ENCODE measurements at places on chromosomes 4 and X.

DNA sequence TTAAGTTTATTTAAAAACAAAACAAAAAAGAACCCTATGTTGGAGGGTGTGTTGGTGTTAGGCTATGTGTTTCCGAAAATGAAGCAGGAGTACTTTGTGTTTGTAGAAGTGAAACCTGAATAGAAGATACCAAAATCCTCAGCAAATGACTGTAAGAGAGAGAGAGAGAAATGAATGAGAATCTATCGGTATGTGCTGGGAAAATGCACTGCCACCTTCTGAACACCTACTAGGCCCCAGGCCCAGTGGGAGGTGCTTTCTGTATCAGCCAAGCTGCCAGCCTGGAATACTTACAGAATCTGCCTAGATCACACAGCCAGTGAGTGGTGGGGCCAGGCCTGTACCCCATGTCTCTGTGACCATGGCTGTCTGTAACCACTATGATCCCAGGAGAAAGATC is 14.9 kb upstream of the PIM2 start:
- DNase-seq = no peak
- no peaks in the 10 kb centered on the region for H3K27me3 ChIP-seq
- no peaks in the 10 kb centered on the region for H3K4me1 ChIP-seq

DNA sequence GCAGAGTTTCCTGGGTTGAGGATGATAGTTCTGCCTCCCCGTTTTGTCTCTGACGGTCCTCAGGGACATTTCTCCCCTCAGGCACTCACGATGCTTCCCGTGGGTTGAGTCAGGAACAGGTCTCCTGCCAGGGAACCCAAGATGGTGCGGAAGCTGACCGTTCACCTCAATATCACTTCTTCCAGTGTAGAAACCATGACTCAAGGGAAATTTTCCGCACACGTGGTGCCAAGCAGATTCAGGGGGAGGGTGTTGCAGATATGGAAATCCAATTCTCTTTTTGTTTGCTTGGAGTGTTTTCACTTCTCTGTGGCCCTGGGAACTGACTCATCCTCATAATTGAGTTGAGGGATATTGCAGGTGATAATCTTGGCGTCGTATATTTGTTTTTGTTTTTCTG is 46.7 kb downstream of the CXorf49B start:
- H3K4me1 ChIP-seq = no peaks in the 10 kb centered on the region
- no peak overlapping the region for H3K27ac ChIP-seq
- no peaks in the 10 kb centered on the region for H3K36me3 ChIP-seq
- no peaks in the 10 kb centered on the region for H3K27me3 ChIP-seq

DNA sequence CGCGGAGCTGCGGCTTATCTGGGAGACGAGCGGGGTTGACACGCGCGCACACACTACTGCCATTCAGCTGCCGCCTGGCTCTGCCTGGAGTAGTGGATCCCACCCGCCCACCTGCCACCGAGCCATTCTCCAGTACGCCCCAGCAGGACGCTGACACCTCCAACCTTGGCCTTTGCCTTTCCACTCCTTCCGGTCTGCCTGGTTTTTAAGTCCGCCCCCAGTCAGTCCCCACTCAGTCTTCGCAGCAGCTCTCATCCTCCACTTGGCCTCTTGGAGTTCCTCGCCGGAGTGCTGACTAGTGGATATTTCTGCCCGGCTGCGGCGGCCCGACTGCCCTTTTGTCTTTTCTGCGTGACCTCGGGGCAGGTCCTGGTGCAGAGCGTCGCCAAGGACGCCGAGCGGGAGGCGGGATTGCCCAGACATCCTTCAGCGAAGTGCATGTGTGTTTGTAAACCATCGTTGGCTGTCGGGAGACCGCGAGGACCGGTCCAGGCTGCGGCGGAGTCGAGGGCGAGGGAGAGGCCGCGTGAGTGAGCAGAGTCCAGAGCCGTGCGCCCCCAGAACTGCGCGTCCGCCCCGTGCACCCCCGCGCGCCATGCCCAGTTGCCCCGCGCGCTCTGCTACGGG is 1.1 kb downstream of the SLIT2 start:
- H3K36me3 ChIP-seq = no peaks in the 10 kb centered on the region
- DNase-seq = peak; percentile 67
- peaks cover 41% of the 10 kb centered on the region for H3K4me1 ChIP-seq

DNA sequence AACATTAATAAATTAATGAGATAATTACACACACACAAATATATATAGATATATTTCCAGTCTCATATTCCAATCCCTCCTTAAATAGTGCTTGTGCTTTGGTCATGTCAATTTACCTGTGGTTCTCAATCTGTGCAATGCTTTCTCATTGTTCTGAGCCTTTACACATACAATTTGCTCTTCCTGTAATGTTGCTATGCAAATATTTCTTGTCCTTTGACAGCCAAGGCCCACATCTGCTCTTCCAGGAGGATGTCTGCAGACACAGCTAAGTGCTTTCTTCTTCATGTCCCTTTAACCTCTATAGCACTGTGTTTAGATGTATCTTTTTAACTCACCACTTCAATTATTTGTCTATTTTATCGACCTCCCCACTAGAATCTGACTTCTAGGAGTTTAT is 67.3 kb upstream of the RAPGEF2 start:
- H3K27ac ChIP-seq = no peak overlapping the region
- no peaks in the 10 kb centered on the region for H3K27me3 ChIP-seq
- no peak overlapping the region for H3K4me3 ChIP-seq
- no peaks in the 10 kb centered on the region for H3K36me3 ChIP-seq
- no peaks in the 10 kb centered on the region for H3K4me1 ChIP-seq

GRCh38 chrX:42109428-42109827 is 186.1 kb upstream of the CASK start:
- H3K36me3 ChIP-seq = no peaks in the 10 kb centered on the region
- no peaks in the 10 kb centered on the region for H3K27me3 ChIP-seq
- H3K4me1 ChIP-seq = no peaks in the 10 kb centered on the region
- H3K4me3 ChIP-seq = no peak overlapping the region
- no peak for DNase-seq

DNA sequence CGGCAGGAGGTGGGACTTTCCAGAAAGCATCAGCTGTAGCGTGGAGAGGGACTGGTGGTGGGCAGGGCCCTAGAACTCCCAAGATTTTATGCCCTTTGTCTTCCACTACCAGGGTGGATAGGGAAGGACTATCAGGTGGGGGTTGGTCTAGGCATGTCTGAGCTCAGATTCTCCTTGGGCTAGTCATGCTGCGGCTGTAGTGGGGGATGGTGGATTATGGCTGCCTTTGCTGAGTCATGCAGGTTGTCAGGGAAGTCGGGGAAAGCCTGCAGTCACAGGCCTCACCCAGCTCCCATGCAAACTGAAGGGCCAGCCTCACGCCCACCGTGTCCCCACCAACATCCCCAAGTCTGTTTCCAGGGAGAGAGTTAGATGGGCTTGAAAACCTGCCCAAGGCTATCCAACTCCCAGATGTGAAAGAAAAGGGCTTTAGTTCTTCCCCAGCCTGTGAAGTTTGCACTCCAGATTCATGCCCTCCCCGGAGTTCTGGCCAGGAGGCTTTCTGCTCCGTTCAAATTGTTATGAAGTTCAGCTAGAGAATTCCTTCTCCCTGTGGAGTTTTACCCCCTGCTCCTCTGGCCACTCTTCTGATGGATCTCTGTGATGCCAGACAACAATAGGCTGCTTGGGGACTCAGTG is 13.4 kb upstream of the MEPE start:
- H3K4me3 ChIP-seq = no peak overlapping the region
- H3K27ac ChIP-seq = no peak overlapping the region
- H3K27me3 ChIP-seq = no peaks in the 10 kb centered on the region
- no peaks in the 10 kb centered on the region for H3K4me1 ChIP-seq
- no peak for DNase-seq

DNA sequence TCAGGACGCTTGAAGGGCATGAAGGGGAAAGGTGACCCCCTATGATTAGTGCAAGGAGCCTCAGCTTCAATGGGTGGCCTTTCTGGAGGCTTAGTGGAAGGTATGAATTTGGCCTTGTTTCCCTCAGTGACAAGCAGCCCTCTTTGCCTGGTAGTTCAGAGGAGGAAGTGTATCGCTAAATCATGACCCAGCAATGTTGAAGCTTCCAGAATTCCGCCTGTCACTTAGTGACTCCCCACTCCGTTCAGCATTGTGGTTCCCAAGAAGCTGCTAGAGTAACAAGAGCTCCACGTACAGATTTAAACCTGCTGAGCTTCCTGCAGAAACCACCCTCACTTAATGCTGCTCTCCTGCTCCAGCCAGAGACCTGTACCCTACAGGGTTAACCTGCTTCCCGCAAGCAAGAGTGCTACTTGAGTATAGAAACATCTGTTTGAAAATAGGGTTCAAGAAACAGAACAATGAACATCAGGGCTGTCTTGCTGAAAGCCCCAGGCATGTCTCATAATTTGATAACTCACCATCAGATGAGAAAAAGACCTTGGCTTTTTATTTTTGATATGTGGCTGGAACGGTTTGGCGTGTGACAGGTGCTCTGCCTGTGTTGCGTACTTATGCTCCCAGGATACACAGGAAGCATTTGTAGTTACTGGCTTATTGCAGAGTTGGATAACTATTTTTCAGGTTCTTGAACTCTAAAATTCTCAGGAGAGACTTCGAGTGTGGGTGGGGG is 105.2 kb downstream of the UCHL1 start:
- peak overlapping the region; percentile 69 for H3K27ac ChIP-seq
- H3K27me3 ChIP-seq = no peaks in the 10 kb centered on the region
- DNase-seq = no peak
- peaks cover 56% of the 10 kb centered on the region for H3K4me1 ChIP-seq
- peak overlapping the region; percentile 93 for H3K4me3 ChIP-seq

DNA sequence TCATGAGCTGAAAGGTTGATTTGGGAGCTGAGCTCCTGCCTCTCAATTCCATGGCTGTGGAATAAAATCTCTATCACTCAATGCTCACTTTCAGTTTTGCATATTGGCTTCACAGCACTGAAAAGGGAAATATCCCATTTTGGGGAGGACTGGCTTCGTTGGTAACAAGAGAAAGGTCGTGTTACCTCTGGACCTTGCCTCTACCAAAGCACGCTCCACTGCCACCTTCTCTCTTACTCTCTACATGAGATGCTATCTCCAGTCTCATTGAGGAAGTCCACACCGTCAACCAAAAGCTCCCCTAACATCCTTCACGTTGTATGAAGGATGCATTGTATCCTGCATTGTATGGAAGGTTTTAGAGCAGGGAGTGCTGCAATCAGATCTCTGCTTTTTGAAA is 195.0 kb upstream of the LDB2 start:
- H3K27ac ChIP-seq = no peak overlapping the region
- no peak overlapping the region for H3K4me3 ChIP-seq
- H3K27me3 ChIP-seq = no peaks in the 10 kb centered on the region

DNA sequence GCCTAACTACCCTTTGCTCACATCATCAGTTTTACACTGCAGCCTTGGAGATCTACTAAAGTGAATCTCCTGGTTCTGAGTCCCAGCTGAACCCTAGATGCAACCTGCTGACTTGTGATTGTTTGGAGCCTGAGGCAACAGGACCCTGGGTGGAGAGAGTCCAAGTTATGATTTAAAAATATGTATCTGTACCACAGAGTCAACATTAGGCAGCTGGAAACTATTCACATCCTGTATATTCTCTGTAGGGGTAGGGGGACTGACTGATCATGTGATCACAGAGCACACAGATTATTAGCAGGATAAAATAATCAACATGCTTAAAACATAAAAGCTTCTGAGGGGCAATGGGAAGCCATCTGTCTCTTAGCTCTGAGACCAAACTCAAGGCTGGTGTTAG is 52.1 kb downstream of the CT47B1 start:
- no peaks in the 10 kb centered on the region for H3K36me3 ChIP-seq
- H3K4me3 ChIP-seq = no peak overlapping the region
- H3K27ac ChIP-seq = no peak overlapping the region
- no peaks in the 10 kb centered on the region for H3K27me3 ChIP-seq
- no peaks in the 10 kb centered on the region for H3K4me1 ChIP-seq

DNA sequence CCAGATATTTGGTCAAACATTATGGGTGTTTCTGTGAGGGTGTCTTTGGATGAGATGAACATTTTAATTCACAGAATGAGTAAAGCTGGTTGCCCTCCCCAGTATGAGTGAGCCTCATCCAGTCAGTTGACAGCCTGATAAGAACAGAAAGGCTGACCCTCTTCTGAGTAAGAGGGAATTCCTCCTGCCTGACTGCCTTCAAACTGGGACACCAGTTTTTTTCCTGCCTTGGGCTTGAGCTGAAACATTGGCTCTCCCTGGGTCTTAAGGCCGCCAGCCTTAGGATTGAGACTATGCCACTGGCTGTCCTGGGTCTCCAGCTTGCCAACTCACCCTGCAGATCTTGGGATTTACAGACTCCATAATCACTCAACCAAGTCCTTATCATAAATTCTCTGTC is 14.5 kb upstream of the MAML3 start:
- H3K4me3 ChIP-seq = no peak overlapping the region
- no peaks in the 10 kb centered on the region for H3K27me3 ChIP-seq

DNA sequence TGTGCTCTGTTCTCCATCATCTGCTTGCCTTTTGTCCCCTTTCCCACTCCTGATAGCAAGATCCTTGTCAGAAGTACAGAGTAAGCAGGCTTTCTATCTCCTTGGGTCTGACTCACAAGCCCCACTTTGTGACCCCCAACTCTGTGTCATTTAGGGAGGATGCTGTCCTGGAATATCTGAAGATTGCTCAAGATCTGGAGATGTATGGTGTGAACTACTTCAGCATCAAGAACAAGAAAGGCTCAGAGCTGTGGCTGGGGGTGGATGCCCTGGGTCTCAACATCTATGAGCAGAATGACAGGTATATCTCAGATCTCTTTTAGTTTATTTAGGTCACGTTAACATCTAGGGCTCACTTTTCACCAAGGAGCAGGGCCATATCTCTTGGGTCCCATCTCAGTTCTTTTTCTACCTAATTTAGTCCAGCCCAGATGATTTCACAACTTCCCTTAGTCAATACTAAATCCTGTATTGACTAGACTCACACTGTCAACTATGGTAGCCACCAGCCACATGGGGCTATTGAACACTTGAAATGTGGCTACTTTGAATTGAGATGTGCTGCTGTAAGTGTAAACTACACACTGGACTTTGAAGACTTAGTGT is 64.3 kb downstream of the MSN start:
- no peak for DNase-seq
- H3K27ac ChIP-seq = no peak overlapping the region
- H3K27me3 ChIP-seq = no peaks in the 10 kb centered on the region
- no peak overlapping the region for H3K4me3 ChIP-seq

GRCh38 chr4:125316791-125317524 is 2.2 kb downstream of the FAT4 start:
- peak; percentile 67 for DNase-seq
- peaks cover 37% of the 10 kb centered on the region for H3K4me1 ChIP-seq
- peak overlapping the region; percentile 73 for H3K4me3 ChIP-seq

DNA sequence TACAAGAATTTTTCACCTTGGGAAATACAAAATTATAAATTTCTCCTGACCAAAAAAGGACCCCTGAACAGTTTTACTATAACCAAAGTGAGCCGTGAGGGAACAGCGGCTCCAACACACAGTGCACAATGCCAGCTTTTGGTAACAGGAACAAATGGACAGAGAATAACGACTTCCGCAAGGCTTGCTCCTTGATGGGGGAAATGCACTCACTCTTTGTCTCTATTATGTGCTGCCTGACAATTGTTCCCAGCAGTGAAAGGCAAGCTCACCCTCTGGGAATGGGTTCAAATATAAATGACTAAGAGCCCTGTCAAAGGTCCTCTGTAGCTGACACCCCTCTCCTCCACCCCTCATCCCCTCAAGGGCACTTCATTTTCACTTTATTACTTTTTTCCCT is 325.8 kb upstream of the GALNT7 start:
- no peak overlapping the region for H3K27ac ChIP-seq
- H3K27me3 ChIP-seq = no peaks in the 10 kb centered on the region
- H3K36me3 ChIP-seq = no peaks in the 10 kb centered on the region
- no peak for DNase-seq

- no peak overlapping the region for H3K4me3 ChIP-seq
- no peaks in the 10 kb centered on the region for H3K36me3 ChIP-seq
- H3K27me3 ChIP-seq = peaks cover 4% of the 10 kb centered on the region
These were observed 73.6 kb upstream of the TENM3 start for GRCh38 chr4:182169572-182169971.

Measured in suprapubic skin (tissue), 4 donors.